Mesenteric fat pad (tissue), 1 donor: ENCODE measurements at places on chromosomes 2 and 18.

DNA sequence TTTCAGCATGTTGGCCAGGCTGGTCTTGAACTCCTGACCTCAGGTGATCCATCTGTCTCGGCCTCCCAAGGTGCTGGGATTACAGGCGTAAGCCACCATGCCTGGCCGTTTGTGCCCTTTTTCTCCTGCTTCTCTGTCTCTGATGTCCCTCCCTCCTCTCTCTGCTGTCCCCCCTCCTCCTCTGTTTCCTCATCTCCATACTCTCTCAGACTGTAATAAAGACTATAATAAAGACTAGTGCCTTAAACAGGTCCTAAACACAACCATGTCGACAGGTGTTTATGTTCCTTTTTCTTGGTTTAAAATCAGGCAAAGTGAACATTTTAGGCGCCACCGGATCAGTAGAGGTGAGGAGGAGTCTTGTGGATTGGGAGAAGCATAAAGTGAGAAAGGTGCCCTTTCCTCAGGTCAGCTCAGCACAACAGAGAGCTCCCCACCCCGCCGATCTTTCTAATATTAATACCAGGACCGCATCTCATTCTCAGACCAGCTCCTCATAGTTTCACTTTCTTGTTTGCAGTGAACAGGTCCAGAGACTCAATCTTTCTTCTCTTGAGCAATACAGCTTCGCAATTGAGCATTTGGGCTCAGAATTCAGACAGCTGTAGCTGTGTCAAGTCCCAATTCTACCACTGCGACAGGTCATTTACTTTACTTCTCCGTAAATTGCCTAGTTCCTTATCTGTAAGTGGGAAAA, 23.7 kb downstream of the TIMM21 start:
- no peak for DNase-seq

DNA sequence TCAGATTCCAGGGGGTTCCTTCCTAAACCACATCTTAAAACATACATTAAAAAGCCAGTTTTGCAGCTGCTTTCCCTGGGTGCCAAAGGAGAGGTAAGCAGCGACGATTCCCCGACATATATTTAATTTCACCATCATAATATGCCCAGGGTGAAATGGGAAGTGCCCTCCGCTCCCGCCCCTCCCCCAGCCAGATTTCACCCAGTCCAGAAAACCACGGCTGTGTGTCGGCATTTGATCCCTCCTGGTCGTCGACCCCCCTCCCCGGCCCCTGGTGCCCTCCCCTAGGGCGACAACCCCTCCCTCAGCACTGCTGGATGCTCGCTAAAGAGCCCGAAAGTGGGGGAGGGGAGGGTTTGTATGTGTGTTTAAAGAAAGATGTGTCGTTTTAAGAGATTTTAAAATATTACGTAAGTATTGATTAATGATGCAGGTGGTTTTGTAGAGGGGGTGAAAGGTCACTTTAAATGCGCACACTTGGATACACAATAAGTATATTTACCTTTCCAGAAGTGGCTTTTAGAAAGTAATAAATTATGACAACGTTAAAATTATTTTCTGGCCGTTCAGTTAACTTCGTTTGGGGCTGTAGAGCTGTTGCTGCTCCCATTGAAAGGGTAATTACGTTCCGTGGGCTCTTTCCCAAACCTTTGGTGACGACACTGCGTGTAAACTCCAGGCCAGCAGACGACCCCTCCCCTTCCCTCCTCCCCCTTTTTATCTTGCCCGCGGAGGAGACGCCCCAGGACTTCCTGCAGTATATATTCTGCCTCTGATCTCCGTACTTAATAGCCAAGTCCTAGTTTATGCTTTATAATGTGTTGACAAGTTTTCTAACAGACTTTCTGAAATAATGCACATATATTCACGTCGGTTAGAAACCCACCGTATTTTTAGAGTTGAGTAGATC, 3.4 kb upstream of the BCL11A start:
- no peak for DNase-seq

GRCh38 chr2:190478572-190479195, 55.8 kb downstream of the NEMP2 start:
- no peak for DNase-seq

DNA sequence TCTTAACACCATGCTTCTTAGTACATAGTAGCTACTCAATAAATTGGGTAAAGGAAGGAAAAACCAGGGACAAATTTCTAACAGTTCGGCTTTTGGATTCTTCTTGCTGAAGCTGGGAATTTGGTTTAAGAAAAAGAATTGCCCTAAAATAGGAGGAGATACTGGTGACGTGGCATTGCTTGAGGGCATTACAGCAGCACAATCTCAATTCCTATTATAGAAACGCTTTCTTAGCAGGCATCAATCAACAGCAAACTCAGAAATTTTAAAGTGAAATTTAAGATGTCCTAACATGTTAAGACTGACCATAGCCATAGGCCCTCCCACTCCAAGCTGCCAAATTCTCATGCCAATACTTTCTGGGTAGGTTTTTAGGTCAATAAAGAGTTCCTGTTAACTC, 169.5 kb downstream of the SRBD1 start:
- DNase-seq, result no peak

- DNase-seq, result no peak
Measured at GRCh38 chr2:170044751-170045478, 133.0 kb upstream of the MYO3B start.

- no peak for DNase-seq
Measured at GRCh38 chr2:108382196-108382595, 4.4 kb downstream of the SULT1C4 start.

DNA sequence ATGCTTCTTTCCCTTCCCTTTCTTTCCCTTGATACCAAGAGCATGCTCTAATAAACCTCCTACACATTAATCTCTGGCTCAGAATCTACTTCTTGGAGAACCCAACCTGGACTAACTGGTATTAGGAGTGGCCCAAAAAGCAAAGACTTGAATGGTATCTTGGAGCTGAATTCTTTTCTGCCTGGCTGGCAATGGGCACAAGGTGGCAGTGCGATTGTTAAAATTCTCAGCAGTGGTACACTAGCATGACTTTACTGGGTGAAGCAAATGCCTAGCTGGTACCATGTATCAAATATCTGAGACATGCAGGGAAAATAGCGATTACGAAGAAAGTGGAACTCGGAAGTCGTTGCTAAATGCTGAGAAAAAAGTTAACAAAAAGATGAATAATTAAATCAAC, 376.1 kb downstream of the XIRP2 start:
- no peak for DNase-seq

DNA sequence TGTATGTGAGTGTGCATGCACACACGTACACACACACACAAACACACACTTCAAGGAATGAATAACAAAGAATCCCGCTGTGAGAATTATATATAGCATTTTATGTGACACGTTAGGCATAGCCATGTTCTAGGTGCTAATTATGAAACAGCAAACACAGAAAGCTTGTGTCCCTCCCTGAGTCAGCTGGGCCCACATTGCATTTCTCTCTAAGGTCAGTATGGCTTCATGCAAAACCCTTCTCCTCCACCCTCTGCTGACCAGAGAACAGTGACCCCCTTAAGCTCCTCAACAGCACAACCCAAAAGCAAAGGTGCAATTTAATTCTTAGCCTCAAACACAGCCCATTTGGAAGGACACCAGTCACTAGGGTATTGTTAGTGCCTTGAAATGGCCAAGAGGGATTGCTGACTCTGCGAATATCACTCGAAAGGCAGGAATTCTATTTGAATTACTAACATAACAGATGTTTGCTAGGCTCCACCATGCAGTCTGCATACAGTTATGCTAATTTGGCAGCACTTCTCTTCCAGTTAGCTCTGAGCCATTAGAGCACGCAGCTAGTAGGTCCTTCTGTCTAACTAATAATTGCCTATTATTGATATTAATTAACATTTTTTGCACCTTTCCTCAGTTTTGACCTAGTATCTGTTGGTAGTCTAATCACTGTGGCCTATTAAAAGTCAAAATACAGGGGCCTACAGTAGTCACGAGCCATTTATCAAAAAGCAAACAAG, 149.0 kb downstream of the LNPK start:
- DNase-seq, result no peak

DNA sequence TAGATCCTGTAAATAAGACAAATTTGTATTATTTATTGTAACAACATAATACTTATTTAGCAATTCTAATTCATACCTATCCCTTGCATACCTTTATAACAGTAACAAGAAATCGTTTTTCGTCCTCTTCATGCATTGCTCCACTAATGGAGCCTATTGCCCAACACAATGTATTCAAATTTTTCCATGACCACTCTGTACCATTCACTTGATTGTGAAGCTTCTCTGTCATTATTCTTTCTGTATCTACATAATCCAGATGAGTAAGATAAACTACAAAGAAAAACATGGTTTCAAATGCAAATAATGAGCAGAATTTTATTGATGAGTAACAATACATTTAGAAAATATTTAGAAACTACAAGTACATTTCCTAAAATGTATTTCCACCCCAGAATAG, 21.6 kb upstream of the USP34 start:
- no peak for DNase-seq

DNA sequence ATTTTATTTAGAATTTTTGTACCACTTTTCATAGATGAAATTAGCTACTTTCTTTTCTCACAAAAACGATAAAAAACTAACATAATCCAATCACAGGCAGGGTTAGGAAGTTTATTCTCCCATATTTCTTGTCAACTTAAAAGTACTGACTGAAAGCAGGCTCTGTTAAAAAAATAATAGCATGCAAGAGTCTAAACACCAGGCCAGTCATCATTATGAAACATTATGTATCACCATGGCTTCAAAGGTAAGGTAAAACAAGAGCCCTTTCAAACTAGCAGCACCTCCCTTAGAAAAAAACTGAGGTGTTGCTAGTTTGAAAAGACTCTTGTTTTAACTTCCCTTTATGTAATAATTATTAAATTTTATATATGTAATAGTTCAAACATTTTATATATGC, 848.0 kb downstream of the RNF144A start:
- DNase-seq, result no peak

DNA sequence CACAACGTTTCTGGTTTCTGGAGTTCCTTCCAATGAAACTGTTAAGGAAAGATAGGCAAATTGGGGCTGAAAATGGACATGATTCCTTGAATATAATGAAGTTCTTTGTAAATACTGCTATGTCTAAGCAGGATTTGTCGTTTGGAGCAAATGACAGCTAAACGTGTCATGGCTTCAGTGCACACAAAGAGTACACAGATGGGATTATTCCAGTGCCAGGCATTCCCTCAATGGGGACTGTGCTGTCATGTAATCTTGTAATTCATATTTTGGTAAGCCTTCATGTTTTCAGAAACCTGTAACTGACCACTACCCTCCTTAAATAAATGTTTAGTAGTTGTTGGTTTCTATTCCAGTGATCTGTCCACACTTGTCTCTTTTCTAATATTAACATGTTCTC, 404.7 kb upstream of the CDH7 start:
- no peak for DNase-seq

DNA sequence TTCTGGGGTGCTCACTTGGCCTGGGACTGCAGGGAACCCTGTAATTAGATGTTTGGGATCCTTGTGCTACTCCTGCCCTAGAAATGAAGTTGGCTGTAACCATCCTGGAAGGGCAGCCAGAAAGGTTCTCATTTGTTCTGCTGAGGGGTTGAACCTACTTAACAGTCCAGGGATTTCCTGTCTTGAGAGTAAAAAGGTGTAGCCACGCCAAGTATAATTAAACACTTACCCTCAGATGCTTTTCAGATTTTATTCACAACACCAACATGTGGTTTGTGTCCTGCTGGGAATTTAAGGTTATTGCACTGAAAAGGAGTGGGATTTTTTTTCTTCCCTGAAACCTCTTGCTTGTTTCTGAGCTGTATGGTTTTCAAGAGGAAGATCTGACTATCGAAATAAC, 222.4 kb upstream of the APCDD1 start:
- no peak for DNase-seq

- no peak for DNase-seq
Measured at GRCh38 chr2:103435010-103435409, 673.2 kb downstream of the TMEM182 start.

DNA sequence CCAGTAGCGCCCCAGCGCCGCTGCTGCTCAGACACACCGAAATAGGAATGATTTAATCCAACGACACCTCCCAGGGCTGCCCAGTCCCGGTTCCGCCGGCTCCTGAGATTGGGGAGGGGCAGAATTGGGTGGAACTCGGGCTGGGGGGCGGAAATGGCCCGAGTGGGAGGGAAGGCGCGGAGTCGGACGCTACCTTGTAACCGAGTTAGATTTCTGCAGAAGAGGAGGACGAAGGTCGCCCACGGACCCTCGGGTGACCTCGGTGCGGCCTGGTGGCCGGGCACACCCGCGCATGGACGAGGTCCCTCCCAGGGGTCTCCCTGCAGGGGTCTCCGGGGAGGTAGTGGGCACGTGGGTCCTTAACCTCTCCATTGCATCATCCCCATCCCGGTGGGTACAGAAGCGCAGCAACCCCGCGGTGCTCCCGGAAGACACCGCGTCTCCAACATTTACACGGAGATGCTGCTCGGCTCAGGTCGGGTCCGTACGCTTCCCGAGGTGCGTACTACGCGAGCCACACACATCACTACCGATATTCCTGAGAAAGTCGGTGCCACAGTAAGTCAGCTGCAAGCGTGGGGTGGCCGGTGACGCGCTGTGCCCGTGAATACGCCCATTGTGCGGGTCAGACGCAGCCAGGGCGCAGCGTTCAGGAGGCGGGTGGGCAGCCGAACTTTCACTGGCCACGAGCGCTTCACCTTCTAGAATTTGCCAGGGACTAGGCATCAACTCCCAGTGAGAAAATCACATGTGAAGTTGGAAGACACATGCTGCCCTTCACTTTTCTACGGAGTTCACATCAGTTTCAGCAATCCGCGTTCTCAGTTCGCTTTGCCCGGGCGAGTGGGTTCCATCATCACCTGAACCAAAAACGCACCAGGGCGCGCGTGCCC, 3.0 kb downstream of the ZNF516 start:
- no peak for DNase-seq

DNA sequence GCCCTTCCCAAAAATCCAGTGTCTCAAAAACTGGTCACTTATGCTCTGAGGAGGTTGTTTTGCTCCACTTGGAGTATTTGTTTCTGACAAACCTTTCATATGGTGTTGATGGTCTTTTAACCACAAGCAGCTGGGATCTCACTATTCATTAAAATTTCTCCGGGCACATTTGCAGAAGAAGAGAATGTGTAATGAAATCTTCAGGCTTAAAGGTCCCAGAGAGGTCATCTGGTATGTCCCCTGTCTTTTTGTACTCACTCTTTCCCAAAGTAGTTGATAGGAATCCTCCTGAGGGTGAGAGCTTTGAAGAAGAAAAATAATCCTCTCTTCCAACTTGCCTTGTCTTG, 430.8 kb downstream of the SETBP1 start:
- DNase-seq, result no peak

DNA sequence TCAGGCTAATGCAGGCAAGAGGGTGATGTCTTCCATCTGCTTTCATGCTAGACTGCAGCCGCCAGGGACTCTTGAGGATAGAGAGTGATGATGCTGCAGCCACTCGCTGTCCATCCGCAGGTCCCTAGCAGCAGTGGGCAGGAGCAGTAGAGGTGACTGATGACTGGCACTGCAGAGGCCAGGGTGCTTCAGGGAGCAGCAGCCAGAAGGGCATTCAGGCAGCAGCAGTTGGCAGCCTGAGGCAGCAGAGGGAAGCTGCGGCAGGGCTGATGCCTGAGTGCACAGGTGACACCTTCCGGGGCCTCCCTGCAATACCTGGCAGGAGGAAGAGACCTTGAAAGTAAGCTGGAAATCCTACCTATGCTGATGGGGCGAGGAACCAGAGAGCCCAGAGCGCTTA, 214.2 kb downstream of the ICOS start:
- no peak for DNase-seq

- no peak for DNase-seq
Measured at GRCh38 chr2:7907041-7907440, 774.8 kb upstream of the ID2 start.
